ENCODE measurements at places on chromosomes 5 and 9.

DNA sequence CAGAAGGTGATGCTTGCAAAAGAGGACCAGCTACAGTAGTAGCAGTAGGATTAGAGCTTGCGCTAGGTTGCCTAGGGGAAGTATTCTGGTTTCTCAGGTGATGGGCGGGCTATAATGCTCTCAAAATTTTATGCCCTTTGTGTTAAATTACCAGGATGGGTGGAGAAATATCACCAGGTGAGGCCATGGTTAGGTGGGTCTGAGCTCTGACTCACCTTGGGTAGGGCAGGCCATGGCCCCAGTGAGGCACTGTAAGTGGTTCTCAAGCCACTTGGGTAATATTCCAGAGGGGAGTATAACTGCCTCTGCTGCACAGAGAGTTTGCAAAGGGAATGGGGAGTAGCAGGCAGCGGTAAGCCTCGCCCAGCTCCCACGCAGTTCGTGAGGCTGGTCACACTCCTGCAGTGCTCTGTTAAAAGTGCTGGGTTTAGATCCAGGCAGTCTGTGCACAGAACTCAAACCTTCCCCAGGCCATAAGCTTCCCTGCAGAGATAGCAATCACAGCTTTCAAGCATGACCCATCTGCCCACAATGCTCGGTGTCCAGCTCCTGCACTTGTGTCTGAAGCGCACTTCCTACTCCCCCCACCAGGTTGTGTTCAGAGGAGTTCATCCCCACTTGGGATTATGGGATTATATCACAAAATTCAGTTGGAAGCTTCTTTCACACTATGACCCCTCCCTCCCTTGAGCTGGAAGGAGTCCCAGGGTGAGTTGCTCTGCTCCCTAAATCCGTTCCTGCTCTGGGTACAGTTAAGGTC, 575.0 kb downstream of the CHSY3 start:
- DNase-seq = no peak

DNA sequence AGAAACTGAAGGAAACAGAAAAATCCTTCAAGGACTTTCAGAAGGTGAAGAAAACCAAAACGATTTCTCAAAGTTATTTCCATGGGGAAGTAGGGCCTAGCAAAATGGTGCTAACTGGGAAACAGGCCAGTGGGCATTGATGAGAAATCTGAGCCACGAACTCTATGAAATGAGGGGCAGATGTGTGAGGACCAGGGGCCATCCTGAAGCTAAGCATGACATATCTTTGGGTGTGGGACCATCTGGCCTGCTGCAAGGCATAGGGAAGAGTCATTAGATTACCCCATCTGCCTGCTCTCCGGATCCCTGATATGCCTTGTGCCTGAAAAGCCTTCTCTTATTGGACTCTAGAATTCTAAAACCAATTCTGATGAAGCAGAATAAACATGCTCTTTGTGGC, 143.8 kb downstream of the PALM2AKAP2 start:
- DNase-seq = no peak

- DNase-seq = no peak
Observed at GRCh38 chr9:7601739-7602138, 197.8 kb downstream of the DMAC1 start.

GRCh38 chr9:129317179-129318011, 139.3 kb upstream of the IER5L start:
- no peak for DNase-seq

DNA sequence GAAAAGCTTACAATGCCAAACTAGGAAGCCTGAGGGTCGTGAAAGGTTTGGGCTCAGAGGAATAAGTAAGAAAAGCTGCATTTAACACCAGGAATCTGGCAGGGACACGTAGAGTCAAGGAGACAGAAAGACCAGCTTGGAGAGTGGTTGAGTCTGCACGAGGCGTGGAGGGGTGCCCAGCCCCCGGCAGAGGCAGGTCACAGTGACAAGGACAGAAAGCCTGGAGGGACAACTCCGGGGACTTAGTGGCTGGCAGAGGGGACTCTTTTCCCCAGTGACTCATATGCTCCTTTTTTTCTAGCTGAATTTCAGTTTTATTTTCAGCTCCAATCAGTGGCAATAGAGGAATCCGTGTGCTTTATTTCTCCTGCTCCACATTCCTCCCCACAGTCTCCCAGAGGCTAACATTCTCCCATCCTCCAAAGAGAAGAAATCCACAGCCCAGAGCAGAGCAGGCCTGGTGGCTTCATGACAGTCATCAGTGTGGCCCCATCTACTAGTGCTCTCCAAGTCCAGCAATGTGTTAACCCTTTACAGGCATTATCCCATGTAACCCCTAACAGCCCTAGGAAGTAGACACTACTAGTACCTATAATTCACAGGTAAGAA, 80.7 kb downstream of the KCNIP1 start:
- DNase-seq = no peak

DNA sequence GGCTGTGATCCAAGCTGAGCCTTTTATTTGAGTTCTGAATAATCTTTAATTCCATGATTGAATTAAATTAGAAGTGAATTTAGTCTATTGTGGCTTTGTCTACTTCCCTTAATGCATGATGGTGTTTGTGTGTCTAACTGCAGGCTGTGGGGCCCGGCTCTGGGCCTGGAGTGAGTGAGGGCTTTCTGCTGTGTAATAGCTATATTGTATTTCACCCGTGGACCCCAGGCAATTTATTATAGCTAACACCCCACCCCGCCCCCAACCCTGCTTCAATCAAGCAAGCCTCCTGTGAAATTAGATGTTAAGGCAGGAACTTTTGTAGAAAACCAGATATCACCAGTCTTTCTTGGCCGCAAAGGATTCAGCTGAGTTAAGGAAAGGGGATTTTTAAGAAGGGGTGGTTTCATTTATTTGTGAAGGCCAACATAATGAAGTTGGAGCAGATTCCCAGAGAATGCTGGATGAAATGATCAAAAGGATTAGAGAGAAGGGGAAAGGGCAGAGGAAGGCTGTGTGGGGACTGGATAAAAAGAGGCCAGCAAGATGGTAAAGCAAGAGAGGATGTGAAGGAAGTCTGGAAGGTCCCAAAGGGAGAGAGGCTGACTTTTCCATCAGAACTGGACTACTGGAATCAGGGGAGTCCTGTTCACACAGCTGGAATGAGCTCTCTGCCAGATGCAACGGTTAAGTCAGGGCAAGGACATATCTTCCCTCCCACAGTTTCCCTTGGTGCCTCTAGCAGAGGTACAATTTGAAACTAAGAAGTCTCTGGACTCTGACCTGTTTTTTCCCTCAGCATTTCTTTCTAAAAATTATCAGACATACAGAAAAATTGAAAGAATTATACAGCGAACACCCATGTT, 125.3 kb upstream of the SAP30L start:
- DNase-seq = no peak

DNA sequence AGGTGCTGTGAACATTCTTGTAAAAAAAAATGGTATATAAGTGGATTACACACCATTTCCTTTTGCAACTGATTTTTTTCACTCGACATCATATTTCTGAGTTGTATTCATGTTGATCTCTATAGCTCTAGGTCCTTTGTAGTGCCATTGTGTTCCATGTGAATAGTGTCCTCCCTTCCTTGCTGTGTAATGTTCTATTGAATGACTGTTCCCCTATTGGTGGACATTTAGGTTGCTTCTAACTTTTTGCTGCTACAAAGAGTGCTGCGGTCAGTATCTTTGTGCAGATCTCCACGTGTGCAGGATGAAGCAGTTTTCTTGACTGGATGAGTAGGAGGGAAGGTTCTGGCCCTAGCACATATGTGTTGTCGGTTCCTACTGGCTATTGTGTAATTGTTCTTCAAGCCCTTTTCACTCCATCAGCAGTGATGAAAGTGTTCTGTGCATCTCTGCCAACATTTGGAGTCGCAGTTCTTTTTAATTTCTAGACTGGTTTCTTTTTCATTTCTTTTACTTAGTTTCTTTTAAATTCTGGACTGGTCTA, 20.2 kb downstream of the DAB2IP start:
- DNase-seq = no peak

GRCh38 chr5:175469916-175470315, 8.4 kb upstream of the SFXN1 start:
- DNase-seq = no peak

- DNase-seq = no peak
Observed at GRCh38 chr5:129049126-129049799, 45.3 kb upstream of the ISOC1 start.

DNA sequence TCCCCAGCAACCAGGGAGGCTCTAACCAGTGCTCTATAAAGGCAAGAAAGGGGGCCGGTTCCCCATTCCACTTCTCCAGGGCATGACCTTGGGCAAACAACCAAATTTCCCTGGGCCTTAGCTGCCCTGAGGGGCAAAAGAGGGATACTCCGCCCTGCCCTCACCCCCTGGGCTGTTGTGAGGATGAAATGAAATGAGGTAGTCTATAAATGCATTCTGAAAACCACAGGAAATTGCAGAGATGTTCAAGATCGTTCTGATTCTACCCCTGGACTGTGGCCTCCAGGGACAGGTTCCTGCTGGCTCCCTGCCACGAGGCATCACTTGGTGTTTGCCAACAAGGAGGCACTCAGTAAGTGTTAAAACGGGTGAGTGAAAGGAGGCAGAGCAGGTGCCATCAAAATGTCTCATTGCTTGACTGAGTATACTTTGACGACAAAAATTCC, 5.7 kb downstream of the RAPGEF1 start:
- DNase-seq = no peak

Measured in activated CD8-positive, alpha-beta memory T cell treated with anti-CD3 and anti-CD28 coated beads for 1 hour (primary cell).